ENCODE measurements at places on chromosomes 4 and X.

GRCh38 chr4:152117520-152117919 is 356.7 kb upstream of the GATB start:
- no peak for DNase-seq

- no peak for DNase-seq
Measured at GRCh38 chr4:11949355-11949754, 520.7 kb upstream of the HS3ST1 start.

DNA sequence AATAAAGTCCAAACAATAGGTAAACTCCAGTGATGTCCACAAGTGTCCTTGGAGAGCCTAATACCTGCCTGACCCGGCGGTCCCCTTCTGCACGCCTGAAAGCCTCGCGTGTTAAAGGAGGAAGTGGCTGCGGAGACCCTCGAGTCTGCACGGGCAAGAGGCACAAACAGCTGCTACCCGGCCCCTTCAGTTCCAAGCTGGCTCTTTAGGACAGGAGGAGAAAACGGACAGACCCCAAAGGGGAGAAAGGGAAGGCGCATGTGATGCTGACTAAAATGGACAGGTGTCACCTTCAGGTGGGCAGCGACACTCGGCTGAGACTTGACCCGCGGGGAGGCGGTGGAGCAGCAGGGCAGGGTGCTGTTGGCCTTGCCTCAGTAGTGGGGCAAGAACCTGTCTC is 102.7 kb upstream of the TENM3 start:
- no peak for DNase-seq

DNA sequence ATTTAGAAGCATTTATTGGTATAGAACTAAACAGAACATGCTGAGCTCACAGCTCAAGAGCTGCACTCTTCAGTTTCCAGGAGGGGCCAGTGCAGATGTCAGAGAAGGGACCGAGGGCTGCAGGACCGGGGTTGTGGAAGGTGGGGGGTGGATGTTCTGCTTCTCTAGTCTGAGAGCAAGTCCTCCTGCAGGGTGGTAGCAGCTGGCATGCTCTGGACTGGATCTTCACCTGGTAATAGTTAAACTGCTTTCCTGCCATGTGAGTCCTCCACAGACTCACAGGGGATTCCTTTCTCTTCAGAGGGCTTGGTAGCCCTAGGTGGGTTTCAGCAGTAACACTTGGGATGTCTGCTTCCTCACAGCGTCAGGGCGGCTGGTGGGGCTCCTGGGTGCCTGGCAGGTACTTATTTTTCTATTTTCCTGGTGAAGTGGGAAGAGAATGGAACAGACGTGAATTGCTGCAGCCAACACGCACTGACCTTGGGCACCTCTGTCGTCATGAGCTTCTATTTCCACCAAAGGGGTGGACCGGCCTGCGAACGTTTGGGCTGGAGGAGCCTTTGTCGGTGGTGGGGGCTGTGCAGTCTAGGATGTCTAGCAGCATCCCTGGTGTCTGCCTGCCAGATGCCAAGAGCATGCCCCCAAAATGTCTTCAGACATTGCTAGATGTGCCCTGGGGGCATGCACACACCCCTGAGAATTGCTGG is 2.5 kb downstream of the MAEA start:
- DNase-seq, result no peak

- DNase-seq, result no peak
Measured at GRCh38 chr4:79121223-79121622, 182.0 kb upstream of the PAQR3 start.

- DNase-seq, result no peak
Measured at GRCh38 chr4:129240816-129241215, 144.9 kb downstream of the C4orf33 start.

DNA sequence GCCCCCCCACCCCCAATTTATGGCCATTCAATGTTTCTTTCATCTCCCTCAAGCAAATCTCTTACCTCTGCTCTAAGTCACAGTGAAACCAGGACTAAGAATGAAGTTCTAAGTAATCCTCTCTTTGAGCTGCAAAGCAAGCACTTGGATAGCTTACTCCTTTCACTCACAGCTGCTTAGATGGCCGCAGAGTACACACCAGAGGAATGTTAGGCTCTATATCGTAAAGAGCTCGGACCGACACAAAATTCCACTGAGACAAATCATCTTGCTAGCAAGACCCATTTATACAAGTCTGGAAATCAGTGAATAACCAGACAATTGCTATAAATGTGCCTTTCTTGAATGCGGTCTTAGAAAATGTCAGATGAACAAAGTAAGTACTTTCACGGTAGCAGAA is 135.0 kb downstream of the IDS start:
- no peak for DNase-seq

- no peak for DNase-seq
Measured at GRCh38 chr4:95957054-95957453, 117.2 kb downstream of the PDHA2 start.

DNA sequence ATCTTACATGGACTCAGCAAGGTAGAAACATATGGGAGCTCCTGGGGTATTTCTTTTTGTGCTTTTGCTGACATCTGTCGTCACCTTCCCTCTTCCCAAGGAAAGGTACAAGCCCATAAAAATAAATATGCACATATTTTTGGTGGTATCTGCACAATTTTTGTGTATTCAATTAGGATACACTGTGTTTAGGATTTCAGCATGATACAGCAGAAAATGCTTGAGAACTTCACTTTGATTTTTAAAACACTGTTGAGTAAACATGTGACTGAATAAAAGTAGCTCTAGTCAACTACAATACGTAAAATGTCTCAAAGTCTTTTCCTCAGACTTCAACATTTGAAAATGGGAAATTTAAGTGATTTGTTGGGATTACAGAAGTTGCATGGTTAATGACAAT is 99.4 kb upstream of the SPANXC start:
- DNase-seq, result no peak

GRCh38 chr4:98293104-98293887 is 32.1 kb downstream of the RAP1GDS1 start:
- DNase-seq, result no peak

DNA sequence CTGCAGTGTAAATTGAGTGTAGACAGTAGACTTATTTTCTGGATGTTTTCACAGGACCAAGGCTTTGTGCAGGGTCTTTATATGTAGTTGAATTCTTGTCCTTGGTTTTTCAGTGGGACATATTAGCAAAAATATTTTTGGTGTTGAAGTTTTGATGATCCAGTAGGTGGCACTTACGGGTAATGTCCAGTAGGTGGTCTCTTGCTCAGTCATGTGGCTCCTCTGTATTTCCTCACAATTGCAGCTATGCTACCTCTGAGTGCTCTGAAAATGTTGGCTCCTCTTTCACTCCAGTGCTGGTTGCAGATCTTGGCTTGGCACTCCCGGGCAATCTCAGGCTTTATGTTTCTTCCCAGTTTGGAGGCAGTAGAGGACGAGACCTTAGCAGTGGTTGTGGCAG is 419.8 kb upstream of the AMOT start:
- DNase-seq, result no peak

DNA sequence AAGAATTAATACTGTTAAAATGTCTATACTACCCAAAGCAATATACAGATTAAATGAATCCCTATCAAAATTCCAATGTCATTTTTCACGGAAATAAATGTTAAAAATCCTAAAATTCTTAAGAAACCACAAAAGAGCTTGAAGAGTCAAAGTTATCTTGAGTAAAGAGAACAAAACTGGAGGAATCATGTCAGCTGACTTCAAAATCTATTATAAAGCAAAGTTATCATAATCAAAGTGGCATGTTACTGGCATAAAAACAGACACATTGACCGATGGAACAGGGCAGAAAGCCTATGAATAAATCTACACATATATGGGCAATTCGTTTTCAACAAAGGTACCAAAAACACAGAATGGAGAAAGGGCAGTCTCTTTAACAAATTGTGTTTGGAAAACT is 579.0 kb downstream of the INPP4B start:
- DNase-seq, result no peak

GRCh38 chr4:55808186-55808585 is 11.4 kb upstream of the EXOC1L start:
- DNase-seq, result no peak

GRCh38 chrX:31132821-31133241 is 61.0 kb upstream of the FTHL17 start:
- DNase-seq, result no peak

DNA sequence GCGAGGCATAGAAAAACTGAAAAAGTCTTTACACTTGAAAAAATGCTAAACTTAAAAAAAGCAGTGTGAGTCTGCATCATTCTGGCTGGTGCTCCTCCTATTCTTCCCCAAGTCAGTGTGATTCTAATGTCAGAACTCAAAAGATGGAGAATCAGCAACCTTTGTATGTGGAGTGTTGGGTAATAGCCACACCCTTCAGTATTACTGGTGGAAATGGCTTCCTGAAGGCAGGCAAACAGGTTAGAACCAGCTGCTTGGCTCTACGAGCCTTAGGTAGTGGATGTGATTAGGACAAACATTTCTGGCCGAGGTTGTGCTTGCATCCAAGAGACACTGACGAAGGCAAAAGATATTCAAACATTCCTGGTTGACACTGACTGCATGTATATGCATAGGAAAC is 353.4 kb upstream of the TACR3 start:
- DNase-seq, result no peak

- no peak for DNase-seq
Measured at GRCh38 chr4:1264942-1265341, 16.0 kb upstream of the CTBP1 start.

- DNase-seq, result no peak
Measured at GRCh38 chr4:152434011-152434410, 101.9 kb downstream of the FBXW7 start.

DNA sequence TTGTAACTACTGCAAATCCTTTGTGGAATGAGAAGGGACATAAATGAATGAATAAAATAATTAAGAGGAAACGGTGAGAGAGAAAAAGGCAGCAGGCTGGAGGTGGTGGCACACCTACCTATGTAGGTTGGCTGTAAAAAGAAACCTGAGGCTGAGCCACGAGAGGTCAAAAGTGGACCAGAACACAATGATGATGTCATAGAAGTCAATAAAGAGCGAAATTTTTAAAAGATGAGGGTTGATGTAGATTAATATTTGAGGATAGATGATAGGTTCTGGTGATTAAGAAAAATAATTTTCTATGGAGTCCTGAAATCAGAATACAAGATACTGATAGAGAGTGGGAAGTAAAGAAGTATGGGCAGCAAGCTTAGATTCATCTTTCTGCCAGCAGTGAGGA is 1.7 kb downstream of the TRPC5OS start:
- DNase-seq, result no peak

GRCh38 chrX:48086082-48086481 is 14.6 kb upstream of the ZNF630 start:
- DNase-seq, result no peak

DNA sequence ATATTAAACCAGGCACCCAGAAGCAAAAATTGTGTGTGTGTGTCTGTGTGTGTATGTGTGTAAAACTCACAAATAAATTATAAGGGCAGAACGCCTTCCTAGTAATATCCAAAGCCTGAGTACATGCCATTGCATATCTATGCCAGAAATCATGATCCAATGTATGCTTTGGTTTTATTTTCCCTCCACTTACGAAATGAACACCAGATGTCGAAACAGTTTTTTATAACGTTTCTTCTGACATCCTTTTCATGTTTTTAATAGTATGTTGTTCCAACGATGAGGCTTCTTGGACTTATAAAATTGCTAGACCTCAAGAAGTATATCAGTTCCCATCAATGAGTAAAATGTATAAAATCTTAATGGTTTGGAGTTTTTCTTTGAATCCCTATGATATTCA is 55.4 kb downstream of the KCNIP4 start:
- DNase-seq, result no peak

DNA sequence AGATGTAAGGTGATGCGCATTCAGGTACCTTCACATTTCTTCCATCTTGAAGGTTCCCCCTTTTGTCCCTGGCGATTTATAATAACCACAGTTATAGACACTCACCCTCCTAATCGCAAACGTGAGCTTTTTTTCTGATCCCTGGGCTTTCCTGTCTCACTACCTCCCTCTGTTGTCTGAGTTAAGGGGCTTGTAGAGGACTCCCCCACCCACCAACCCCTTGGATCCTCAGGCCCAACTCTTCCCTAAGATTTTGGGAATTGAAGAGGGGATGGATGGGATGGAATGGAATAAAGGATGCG is 1.4 kb downstream of the CNKSR2 start:
- no peak for DNase-seq

- DNase-seq, result no peak
Measured at GRCh38 chr4:93184053-93184452, 644.5 kb upstream of the ATOH1 start.

DNA sequence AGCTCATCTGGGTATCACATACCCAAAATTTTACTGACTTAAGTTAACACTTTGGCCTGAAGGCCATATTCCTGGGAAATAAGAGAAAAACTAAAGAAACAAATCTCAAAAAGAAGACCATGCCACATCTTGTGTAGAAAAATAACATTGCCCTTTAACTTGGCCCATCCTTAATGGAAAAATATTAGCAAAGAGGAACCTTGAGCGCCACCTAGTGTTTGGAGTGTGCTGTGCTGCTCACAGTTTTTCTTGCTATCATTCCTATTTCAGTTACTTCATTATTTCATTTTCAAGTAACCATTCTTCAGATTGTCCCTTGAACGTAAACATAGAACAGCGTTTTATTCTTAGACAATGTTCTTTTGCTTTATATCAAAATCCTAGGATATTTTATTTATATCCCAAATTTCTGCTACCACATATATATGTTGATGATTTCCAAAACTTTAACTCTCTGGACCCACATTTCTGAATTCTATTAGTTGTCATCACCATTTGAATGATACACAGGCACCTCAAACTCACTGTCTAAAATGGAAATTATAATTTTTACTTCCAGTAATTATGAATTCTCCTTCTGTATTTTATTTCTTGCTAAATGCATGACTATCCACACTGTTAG is 999.0 kb upstream of the ADGRL3 start:
- no peak for DNase-seq

GRCh38 chrX:112997991-112998390 is 157.4 kb upstream of the AMOT start:
- DNase-seq, result no peak

DNA sequence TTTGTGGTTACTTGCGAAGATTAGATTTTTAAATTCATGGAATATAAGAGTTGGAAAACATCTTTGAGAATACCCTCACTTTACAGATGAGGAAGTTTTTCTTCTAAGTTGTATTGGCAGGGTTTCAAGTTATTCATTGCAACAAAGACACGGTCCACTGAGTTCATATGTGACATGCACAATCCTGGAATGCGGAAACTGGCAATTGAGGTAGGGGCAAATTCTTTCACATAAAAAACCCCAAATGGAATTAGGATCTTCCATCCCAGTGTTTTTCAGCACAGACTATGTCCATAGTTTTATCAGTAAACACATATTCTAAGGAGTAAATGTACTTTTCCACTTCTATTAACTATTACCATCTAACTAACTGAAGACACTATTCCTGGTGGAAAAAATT is 81.8 kb upstream of the NAP1L5 start:
- no peak for DNase-seq

GRCh38 chr4:136571315-136571714 is 961.0 kb downstream of the PCDH18 start:
- DNase-seq, result no peak

DNA sequence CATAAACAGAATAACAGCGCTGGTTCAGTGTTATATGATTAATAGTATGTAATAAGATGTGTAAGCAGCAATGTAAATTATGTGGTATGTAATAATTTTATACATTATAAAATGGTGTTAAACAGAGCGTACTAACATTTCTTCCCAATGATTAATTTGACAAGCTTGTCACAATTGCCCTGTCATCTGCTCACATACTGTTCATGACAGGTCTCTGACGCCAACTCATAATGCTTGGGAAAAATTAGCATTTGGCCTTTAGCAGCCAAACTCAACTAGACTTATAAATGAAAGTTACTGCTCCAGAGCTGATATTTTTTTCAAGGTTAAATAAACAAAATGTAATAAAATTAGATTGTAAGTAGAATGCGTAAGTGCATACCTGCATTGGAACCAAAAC is 246.8 kb downstream of the TRAM1L1 start:
- DNase-seq, result no peak

- DNase-seq, result no peak
Measured at GRCh38 chr4:87069037-87069742, 134.4 kb downstream of the AFF1 start.
